Activated T-helper 1 cell treated with anti-CD3 and anti-CD28 coated beads, Interleukin-2, amount 50 U/mL, for 16 hours (primary cell): ENCODE measurements at places on chromosomes 2 and 18.

- no peak for DNase-seq
Measured at GRCh38 chr2:86335865-86336674, 1.4 kb downstream of the REEP1 start.

- DNase-seq = no peak
Measured at GRCh38 chr2:20168727-20169696, 55.9 kb downstream of the SDC1 start.

DNA sequence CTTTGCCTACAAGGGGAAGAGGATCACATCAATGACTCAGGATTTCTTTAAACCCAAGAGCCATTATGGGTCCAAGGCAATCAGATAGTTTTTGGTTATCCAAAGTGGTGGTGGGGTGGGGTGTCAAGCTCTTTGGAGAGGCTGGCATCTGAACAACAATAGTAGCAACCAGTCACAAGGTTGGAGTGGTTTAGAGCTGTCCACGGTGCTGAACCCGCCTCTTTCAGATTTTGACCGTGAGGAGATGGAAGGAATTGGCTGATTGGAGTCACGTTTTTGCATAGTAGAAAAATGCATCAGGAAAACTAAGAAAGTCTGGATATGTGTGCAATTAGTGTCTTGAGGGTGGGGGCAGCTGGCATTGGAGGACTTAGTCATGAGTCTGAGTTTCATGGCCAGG, 159.9 kb downstream of the LOXHD1 start:
- no peak for DNase-seq

GRCh38 chr18:50987261-50987660, 19.4 kb downstream of the ELAC1 start:
- no peak for DNase-seq

GRCh38 chr2:181128199-181128598, 147.8 kb downstream of the UBE2E3 start:
- DNase-seq = no peak

DNA sequence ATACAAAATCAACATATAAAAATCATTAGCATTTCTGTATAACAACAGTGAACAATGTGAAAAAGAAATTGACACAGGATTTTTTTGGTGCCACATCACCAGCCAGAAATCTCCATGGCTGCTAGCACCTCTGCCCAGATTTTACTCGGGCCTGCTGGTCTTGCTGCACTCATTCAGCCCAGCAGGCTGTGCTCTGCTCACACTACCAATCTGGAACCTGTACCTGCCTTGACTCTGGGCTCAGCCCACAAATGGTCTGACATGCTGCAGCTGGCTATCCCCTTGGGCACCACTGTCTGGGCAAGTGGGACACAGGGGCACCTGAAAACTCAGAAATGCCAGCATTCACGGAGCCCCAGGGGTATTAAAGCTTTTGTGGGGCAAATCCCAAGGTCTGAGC, 392.5 kb upstream of the NRXN1 start:
- no peak for DNase-seq

- no peak for DNase-seq
Measured at GRCh38 chr2:110157153-110157793, 41.7 kb upstream of the MALL start.

- no peak for DNase-seq
Measured at GRCh38 chr2:152407204-152407721, 72.3 kb downstream of the FMNL2 start.

- DNase-seq = no peak
Measured at GRCh38 chr2:223915071-223915470, 30.1 kb downstream of the WDFY1 start.

GRCh38 chr2:9703701-9704221, 73.0 kb upstream of the YWHAQ start:
- DNase-seq = no peak

GRCh38 chr18:46712406-46712805, 44.4 kb downstream of the ST8SIA5 start:
- DNase-seq = no peak

DNA sequence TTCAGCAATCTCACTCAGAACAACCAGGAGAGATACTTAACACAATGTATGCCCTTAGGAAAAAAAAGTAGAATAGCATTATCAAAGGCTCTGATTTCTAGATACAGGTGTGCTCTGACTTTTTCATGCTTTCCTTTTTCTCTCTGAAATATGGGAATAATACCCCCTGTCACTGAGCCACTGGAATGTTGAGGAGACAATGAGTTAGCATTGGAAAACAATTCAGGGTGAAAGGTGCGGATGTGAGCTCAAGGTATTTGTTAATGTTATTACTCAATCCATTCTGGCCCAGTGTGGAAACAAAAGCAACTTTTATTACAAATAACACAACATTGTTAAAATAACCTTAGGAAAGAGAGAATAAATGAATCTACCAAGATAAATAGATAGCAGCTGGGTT, 228.0 kb downstream of the IKZF2 start:
- DNase-seq = no peak
